ENCODE measurements at places on chromosomes 2 and 18. TPM values are rescaled to one million over a fixed set of nuclear protein-coding genes. Genes with fewer than 3 reads are reported as not detected.

Gene TNFRSF11A
- 4.1 TPM for polyA plus RNA-seq

Gene VSNL1
- 5.7 TPM for polyA plus RNA-seq

Gene IL36RN
- polyA plus RNA-seq: 0.34 TPM

Gene ACTG2
- polyA plus RNA-seq: 4.9 TPM

Gene TXNDC2
- 0.10 TPM for polyA plus RNA-seq

Gene MATN3
- polyA plus RNA-seq: 1.1 TPM

Gene FAM117B
- polyA plus RNA-seq: 2.6 TPM

Gene DNAJC5G
- polyA plus RNA-seq: 0.26 TPM

Gene FLACC1
- 1.9 TPM for polyA plus RNA-seq

Gene ALPI
- polyA plus RNA-seq: not detected
